ENCODE measurements at places on chromosomes 6 and 20.

DNA sequence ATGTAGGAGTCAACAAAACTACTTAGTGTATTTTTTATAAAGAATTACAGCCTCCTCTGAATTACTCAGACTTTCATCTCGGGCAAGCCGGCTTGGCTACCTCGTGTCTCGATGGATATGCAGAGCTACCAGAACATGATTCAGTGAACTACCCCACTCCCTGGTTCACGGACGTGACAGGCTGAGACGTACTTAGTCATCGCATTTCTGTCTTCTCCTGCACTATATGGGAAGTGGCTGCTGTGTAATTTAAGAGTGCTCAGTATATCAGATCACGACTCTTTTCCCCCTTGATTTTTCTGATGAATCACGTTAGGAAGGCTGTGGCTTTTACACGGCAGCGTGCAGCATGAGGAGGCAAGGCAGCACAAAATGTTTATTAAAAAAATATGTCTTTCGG, 302.7 kb upstream of the ZFP64 start:
- DNase-seq, result peak; percentile 97

DNA sequence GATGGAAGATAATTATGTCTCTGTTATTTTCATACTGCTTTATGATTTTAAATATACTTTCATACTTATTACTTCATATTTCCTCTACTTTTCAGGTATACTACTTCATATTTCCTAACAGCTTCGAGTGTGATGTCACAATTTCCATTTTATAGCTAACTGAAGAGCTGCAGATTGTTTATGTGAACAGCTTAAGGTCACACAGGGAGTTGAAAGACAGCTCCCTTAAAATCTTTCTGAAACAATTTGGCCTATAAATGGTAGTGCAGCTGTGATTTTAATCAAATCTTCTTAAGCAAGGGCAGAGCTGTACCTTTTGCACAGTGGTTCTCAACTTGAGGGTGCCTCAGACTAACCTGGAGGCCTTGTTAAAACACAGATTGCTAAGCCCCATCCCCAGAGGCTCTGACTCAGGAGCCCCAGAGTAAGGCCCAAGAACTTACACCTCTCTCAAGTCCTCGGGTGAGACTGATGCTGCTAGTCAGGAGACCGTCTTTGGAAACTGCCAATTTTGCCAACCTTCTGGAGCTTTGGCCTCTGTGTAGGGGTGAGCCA, 347.0 kb upstream of the HSF2 start:
- no peak for DNase-seq

- no peak for DNase-seq
Measured at GRCh38 chr6:85496856-85497255, 47.0 kb downstream of the NT5E start.

- no peak for DNase-seq
Measured at GRCh38 chr20:17809362-17810061, 109.7 kb downstream of the BANF2 start.

Data from epithelial cell of esophagus (primary cell).